ENCODE measurements at places on chromosomes 2 and 18.

- no peak for DNase-seq
These were observed 780.0 kb downstream of the CNTNAP5 start for GRCh38 chr2:124805060-124805459.

GRCh38 chr18:62759704-62760402 is 44.5 kb downstream of the PHLPP1 start:
- DNase-seq: no peak

DNA sequence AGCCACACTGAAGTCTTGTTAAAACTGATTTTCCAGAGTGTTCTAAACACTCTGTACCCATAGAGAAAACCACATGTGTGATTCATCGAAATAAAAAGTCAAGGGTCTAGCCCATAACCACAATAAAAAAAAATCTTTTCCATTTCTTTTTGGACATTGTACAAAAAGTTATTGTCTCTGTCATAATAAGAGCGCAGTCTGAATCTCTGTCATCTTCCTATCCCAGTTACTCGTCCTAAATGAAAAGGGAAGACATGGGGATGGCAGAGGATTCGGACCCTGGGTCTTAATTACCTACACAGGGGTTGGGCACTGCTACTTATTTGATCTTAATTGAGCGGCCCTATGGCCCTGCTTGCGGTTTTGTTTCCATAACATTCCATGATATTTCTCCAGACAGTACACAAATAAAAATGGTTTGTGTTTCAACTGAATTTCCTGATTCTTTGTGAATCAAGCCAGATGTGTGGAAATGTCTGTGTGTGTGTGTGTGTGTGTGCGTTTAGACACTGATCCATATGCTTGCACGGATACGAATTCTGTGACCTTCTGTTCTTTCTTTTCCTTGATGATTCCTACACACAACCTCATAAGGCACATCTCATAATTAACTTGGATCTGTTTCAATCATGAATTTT is 133.4 kb upstream of the SPATS2L start:
- peak; percentile 65 for DNase-seq

DNA sequence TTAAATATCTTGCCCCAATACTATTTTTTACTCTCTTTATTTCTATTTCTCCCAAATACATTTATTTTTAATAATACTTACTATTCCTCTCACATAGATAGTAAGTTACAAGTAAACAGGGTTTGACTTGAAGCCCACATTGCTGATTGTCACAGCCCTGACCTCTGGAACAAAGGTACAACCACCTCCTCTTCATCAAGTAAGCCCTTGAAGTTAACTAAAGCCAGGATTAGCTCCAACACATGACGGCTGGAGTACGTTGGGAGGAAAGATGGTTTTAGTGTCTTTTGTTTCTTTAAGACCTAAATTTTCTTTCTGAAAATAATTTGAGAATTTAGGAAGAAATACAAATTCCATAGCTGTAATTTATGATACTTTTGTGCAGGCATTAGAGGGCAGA is 949 bp downstream of the MYOM1 start:
- no peak for DNase-seq

- DNase-seq: no peak
These were observed 98.8 kb downstream of the KLF7 start for GRCh38 chr2:207066791-207067460.

GRCh38 chr2:235654103-235654813 is 160.4 kb downstream of the AGAP1 start:
- DNase-seq: no peak

GRCh38 chr2:34031097-34031496 is 432.0 kb upstream of the FAM98A start:
- no peak for DNase-seq

DNA sequence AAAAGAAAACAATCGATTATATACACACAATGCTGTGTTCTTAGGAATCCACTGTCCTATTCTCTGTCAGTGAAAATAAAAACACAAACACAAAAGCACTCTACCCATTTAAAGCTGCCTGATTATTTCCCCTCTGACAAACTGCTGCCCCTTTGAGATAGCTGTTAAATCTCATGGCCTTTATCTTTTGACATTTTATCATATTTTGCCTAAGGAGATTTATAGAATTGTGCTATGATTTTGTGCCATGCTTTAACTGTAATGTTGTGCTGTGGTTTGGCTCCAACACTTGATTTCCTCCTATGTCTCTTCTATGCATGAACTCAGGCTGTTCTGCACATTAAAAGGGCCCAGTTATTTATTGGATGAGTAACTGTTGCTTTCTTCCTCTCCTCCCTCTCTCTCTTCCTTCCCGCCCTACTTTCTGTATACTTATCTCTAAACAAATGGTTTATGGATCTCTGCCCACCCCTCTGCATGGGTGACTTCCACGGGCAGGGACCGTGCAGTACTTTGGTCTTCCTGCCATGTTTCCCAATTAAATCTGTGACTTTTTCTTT is 1096.6 kb downstream of the TSN start:
- DNase-seq: no peak

DNA sequence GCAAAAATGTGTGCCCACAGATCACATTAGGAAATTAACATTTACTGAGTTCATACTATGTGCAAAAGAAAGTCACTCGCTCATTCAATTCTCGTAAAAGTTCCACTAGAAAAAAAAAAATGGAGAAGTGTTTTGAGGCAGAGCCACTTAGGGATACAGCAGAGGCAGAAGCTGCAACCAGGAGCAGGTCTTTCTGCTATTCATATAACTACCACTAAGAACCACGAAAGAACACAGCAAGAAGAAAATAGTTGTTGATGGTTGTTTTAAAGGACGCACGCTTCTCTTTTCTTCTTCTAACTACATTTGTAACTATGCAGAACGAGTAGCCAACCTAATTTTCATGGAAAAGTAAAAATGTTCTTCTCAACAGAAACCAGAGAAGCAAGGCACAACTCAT is 45.0 kb downstream of the ROCK2 start:
- DNase-seq: no peak

DNA sequence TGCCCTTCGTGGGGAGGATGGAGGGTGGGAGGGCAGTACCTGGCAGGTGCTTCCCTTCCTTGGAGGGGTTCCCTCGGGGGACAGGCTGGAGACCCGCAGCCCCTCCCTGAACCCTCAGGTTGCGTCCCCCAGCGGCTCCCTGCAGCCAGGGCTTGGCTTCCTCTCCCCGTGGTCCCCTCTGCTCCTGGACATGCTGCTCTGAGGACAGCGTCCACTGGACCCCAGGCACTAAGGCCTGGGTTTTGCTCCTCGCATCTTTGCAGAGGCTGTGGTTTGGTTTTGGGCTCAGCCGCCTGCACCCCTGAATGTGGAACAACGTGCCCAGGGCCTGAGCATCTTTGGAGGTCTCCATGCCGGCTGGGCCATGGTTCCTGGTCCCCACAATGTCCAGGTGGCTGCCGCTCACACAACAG is 133.5 kb downstream of the PTGR3 start:
- no peak for DNase-seq

DNA sequence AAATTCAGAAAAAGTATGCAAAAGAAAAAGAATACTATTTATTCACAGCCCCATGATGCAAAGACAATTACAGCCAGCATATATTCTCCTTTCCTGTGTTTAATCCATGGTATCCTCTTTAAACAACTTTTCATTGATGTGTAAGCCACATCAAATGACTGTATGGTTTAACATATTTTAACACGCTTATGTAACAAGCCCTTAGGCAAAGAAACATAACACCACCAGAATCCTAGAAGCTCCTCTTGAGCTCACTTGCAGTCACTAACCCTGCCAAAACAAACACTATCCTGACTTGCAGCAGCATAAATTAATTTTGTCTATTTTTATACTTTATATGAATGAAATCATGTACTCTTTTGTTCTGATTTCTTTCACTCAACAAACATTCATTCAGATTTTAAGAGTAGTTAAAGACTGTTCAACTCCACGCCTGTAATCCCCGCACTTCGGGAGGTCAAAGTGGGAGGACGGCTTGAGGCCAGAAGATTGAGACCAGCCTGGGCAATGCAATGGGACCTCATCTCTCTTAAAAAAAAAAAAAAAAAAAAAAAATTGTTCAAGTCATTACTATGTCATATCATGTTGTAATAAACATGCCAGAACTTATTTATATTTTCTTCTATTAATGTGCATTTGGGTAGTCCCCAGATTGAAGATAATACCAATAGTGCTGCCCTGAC is 226.3 kb downstream of the NBAS start:
- no peak for DNase-seq

DNA sequence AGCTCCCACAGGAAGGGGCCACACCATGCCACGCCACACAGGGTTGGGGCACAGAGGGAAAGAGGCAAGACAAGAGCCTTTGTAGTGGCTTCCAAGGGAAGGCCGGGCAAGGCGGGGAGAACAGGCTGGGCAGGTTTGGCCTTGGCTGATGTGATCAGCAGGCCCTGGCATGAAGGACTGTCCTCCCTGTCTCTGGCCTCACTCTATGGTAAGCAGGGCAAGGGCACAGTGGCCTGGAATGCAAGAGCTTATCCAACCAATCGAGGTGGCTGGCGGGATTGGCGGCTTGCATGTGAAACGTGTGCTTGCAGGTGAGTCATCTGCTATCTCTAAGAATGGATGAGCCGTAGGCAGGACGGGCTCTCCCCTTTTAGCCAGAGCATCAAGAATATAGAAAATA is 6.4 kb upstream of the ATP9B start:
- DNase-seq: no peak

GRCh38 chr2:60555066-60555782 is 1.8 kb upstream of the BCL11A start:
- peak; percentile 82 for DNase-seq

- DNase-seq: no peak
These were observed 224.6 kb upstream of the LRRTM4 start for GRCh38 chr2:77746780-77747179.

GRCh38 chr2:46095830-46096229 is 201.4 kb upstream of the EPAS1 start:
- no peak for DNase-seq

DNA sequence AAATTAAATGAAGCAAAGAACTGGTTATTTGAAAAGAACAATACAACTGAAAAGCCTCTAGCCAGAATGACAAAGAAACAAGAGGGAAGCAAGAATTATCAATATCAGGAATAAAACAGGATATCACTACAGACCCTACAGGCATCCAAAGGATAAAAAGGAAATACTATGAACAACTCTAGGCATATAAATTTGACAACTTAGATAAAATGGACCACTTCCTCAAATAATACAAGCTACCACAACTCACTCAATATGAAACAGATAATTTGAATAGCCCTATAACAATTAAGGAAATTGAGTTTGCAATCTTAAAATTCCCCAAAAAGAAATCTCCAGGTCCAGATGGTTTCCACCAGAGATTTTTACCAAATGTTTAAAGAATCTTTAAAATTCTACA is 19.8 kb downstream of the RPRD1A start:
- DNase-seq: no peak

DNA sequence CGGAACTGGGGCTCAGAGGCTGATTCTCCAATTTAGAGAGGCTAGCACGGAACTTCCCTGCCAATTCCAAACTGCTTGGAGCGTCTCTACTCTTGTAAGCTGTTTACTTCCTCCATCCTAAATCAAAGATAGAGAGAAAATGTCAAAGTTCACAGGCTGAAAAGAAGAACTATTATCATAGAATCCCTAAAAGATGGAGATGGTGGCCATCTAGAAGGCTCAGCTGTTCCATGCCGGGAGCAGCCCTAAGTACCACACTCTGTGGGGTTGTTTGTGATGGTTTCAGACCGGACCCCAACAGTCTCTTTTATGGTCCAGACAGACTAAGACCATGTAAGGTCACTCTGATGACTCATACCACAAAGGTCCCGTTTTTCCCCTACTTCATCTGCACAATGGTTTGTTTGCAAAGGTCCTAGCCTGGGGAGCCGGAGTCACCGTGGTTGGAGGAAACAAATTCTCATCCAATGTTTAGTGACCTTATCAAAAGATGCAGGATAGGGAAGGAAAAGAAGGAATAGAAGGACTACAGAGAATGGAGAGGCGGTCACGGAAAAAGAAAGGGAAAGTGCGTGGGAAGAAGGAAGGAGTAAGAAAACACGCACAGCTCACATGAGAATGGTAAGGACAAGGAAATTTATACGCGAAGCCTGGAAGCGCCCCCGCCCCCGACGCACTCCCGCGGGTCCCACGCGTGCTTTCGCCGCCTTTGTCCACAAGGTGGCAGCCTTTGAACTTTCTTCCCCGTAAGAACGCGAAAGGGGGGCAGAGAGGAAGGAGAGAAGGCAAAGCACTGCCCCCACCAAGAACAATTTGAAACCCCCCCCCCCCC is 453 bp upstream of the ANTXR1 start:
- DNase-seq: no peak

DNA sequence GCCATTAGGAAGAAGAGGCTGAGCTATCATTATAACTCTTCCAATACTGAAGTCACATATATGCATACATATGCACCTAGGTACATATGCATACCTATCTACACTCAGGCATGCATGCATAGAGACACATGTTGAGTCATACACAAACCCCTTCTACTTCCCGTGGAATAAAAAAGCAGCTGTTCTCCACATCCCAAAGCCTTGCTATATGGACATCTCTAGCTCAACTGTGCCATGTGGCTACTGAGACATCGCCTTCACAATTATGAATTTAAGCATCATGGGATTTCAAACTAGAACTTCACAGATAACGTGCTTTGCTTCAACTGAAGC is 120.5 kb downstream of the ANKRD44 start:
- no peak for DNase-seq

- no peak for DNase-seq
These were observed 98.8 kb upstream of the ZNF516 start for GRCh38 chr18:76593843-76594242.

- DNase-seq: no peak
These were observed 35.7 kb upstream of the TAF4B start for GRCh38 chr18:26190506-26190905.

DNA sequence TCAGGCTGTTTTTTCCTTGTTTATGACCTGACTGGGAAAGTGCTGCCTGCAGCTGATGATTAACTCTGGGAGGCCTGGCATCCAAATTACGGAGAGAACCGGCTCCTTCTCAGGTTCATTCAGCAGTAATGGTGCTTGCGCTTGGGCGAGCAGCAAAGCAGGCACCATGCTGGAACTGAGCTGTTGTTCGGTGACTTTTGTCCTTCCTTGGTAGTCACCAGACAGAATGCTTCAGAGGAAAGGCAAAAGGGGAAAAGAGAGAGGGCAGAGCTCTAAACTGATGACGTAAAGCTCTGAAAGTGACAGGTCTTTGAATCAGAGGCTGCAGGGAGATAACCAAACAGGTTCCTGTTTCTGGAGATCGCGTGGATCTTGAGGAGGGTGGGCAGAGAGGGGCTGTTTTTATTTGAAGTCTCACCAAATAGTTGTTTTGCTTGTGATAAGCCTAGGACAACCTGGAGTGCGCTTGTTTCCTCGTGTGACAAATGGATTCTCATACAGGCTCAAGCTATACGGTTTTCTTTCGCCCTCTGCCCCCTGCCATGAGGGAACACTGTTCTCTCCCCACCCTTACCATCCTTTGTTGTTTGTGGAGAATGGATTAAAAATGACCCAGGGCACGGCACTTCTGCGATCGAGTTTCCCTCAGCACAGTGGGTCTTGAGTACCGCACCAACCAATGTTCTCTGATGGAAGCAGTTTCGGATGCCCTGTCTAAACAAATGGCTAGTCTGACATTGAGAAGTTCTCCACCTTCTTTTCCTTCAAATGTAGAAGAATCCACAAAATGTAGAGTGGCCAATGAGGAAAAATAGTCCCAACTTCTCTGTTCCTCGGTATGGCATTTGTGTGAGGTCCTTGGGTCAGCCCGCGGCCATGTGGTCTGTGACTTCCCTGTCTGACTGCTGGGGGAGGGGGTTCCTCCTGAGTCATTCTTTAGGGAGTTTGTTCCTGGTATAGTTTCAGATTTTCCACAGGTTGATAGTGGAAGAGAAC is 1.3 kb downstream of the RASGRP3 start:
- DNase-seq: no peak

- DNase-seq: no peak
These were observed 34.1 kb downstream of the CDC42EP3 start for GRCh38 chr2:37637190-37637860.

GRCh38 chr2:25168256-25169072 is at the start of gene POMC:
POMC (minus strand) TSS chr2:25168580; CDS start chr2:25164772, 3,808 bp downstream.
- no peak for DNase-seq
